ENCODE measurements at places on chromosomes 1 and 21.

- DNase-seq: peak; percentile 64
Measured at GRCh38 chr1:61081686-61082310, 563 bp upstream of the NFIA start.

- DNase-seq: no peak
Measured at GRCh38 chr1:26020330-26020768, 1.2 kb upstream of the EXTL1 start.

DNA sequence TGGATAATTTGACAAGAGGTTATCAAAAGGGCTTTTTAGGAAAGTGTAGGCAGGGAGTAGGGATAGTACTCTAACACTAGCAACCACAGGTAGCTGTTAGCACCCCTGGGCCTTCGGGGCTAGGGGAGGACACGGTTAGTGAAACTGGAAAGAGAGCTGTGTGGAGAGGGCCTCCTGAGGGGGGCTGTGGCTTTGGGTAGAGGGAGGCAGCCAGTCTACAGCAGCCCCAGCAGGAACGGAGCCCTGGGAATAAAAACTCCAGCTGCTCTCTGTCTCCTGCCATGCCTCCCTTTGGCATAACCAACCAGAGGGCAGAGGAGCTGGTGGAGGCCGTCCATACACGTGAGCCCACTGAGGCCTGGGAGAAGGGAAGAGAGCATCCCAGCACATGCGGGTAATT lies 223.2 kb downstream of the FOXD2 start:
- DNase-seq: no peak

- no peak for DNase-seq
Measured at GRCh38 chr1:73839922-73840321, 358.1 kb downstream of the LRRIQ3 start.

- no peak for DNase-seq
Measured at GRCh38 chr1:219398815-219399396, 214.0 kb downstream of the ZC3H11B start.

DNA sequence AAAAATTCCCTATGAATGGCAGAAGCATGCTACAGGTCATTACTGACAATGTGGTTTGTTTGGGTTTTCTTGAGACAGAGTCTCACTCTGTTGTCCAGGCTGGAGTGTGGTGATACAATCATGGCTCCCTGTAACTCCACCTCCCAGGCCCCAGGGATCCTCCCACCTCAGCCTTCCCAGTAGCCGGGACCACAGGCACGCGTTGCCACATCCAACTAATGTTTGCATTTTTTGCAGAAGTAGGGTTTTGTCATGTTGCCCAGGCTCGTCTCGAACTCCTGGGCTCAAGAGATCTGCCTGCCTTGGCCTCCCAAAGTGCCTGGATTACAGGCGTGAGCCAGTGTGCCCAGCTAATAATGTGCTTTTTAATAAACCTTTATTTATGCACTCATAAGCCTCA lies 259.1 kb downstream of the NFIA start:
- DNase-seq: no peak

DNA sequence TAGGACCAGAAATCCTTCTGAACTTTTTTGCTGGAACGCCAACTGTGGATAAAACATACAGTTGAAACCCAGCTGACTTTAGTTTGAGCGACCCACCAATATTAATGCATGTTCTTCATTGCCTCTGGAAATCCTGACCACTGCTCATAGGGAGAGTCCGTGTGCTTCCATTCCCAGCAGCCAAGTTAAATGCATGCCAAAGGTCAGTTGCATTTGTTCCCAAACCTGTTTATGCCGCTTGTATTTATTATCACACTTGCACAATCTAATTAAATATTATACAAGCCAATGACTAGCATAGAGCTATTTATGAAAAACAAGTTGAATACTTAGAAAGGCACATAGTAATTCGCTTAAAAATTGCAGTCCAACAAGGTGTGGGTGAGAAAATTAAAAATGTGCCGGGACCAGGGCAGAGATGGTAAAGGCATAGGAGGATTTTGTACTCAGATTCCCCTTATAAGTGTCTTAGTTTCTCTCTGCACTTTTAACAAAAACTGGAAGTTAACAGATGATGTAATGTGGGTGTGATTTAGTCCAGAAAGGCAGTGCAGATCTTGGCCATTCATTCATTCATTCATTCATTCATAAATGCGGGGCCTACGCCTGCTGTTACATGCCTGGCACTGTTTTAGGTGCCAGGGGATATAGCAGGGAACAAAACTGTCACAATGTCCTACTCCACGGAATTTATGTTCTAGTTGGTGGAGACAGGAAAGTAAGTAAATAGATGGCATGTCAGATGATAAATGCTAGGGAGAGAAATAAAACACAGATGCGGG lies 99.7 kb downstream of the PRDM2 start:
- no peak for DNase-seq
